ENCODE measurements at places on chromosomes 5 and 9. TPM values are rescaled to one million over a fixed set of nuclear protein-coding genes. Genes with fewer than 3 reads are reported as not detected.

PCDHGA1 gene
- 0.28 TPM for total RNA-seq

ADGRD2 gene
- total RNA-seq = not detected

MARCOL gene
- not detected for total RNA-seq

PGM5 gene
- 0.05 TPM for total RNA-seq

ANKRD55 gene
- total RNA-seq = not detected

NDUFA8 gene
- 62.1 TPM for total RNA-seq

CENPH gene
- total RNA-seq = 45.1 TPM

ZNF782 gene
- 12.6 TPM for total RNA-seq

PTCH1 gene
- total RNA-seq = 2.1 TPM

PPP3R2 gene
- total RNA-seq = not detected

RARS1 gene
- total RNA-seq = 104 TPM

TSLP gene
- 0.85 TPM for total RNA-seq

POLK gene
- 15.5 TPM for total RNA-seq

HAND1 gene
- not detected for total RNA-seq

PCDHB9 gene
- not detected for total RNA-seq

IFNA2 gene
- total RNA-seq = not detected

NDUFS6 gene
- total RNA-seq = 148 TPM

KCNN2 gene
- not detected for total RNA-seq

DDX46 gene
- 27.1 TPM for total RNA-seq

RANBP17 gene
- total RNA-seq = 3.5 TPM

GRM6 gene
- not detected for total RNA-seq
